ENCODE measurements at places on chromosomes 13 and 19. TPM values are rescaled to one million over a fixed set of nuclear protein-coding genes. Genes with fewer than 3 reads are reported as not detected.

DNA sequence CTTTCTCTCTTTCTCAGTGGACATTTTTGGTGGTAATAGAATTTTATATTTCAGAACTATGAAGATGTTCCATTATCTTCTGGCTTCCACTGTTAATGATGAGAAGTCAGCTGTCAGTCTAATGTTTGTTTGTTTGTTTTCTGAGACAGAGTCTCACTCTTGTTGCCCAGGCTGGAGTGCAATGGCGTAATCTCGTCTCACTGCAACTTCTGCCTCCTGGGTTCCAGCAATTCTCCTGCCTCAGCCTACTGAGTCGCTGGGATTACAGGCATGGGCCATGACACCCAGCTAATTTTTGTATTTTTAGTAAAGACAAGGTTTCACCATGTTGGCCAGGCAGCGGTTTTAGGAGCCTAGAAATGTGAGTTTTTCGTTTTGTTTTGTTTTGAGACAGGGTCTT is 4.7 kb downstream of the ZNF317 start:
- DNase-seq: no peak
- H3K27me3 ChIP-seq: no peaks in the 10 kb centered on the region
- H3K36me3 ChIP-seq: peaks cover 64% of the 10 kb centered on the region
- H3K4me1 ChIP-seq: peaks cover 11% of the 10 kb centered on the region
- H3K4me3 ChIP-seq: peak overlapping the region; percentile 57

- no peaks in the 10 kb centered on the region for H3K36me3 ChIP-seq
- no peak for DNase-seq
- H3K27me3 ChIP-seq: no peaks in the 10 kb centered on the region
- no peaks in the 10 kb centered on the region for H3K4me1 ChIP-seq
Measured at GRCh38 chr13:73158851-73159250, 100.0 kb downstream of the KLF5 start.

- no peak overlapping the region for H3K4me3 ChIP-seq
- H3K27me3 ChIP-seq: no peaks in the 10 kb centered on the region
- no peak overlapping the region for H3K27ac ChIP-seq
- peaks cover 4% of the 10 kb centered on the region for H3K4me1 ChIP-seq
- peaks cover 3% of the 10 kb centered on the region for H3K36me3 ChIP-seq
Measured at GRCh38 chr13:114015969-114016295, 42.1 kb upstream of the C13orf46 start.

GRCh38 chr19:47112997-47113849 is at the start of gene ZC3H4:
TSS of gene ZC3H4 (minus strand) at chr19:47113776. CDS start at chr19:47112584, 1,192 bp downstream.
- peak; percentile 99 for DNase-seq
- H3K27me3 ChIP-seq: peaks cover 6% of the 10 kb centered on the region
- H3K4me3 ChIP-seq: peak within 1 kb of the TSS; percentile 95
- peaks cover 18% of the 10 kb centered on the region for H3K36me3 ChIP-seq
- peak within 1 kb of the TSS; percentile 100 for H3K27ac ChIP-seq
- peaks cover 29% of the 10 kb centered on the region for H3K4me1 ChIP-seq

GRCh38 chr19:39301021-39301420 is 4.8 kb downstream of the IFNL1 start:
- H3K4me1 ChIP-seq: peaks cover 16% of the 10 kb centered on the region
- no peak overlapping the region for H3K27ac ChIP-seq
- no peak overlapping the region for H3K4me3 ChIP-seq
- H3K27me3 ChIP-seq: peaks cover 41% of the 10 kb centered on the region
- DNase-seq: no peak

DNA sequence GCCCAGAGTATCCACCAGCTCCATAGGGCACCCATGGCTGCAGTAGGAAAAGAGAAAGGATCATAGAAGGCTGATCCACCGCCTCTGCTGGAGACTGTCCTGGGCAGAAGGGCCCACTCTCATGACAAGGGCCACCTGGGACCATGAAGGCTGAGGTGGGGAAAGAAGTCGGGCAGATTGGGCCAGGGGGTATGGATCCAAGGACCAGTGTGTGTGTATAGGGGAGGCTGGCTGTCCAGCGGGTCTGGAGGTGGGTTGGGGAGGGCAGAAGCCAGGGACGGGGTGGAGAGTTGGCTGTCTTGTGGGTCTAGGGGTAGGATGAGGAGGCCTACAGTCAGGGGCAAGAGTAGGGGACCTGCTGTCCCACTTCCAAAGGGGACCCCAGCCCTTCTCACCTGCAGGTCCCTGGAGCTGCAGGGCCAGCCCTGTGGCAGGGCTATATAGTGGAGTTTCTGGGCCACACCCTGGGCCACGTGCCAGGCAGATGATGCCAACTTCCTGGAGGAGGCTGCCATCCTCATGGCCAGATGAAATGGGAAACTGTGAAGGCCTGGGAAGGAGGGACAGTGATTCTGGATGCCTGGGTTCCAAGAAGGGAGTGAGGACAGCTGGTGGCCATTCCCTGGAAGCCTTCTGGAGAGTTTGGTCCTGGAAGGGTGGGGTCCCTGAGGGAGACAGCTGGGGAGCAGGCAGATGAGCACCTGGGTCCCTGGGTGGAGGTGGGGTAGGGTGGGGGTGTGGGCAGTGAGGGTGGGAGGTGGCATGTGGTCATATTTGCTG is at the start of gene FCGBP:
Gene FCGBP (minus strand): TSS at position 51 of the 780 bp plus-strand sequence.
- no peak within 1 kb of the TSS for H3K27ac ChIP-seq
- H3K4me1 ChIP-seq: no peaks in the 10 kb centered on the region
- H3K36me3 ChIP-seq: no peaks in the 10 kb centered on the region
- H3K27me3 ChIP-seq: no peaks in the 10 kb centered on the region
- DNase-seq: no peak
- H3K4me3 ChIP-seq: no peak within 1 kb of the TSS

GRCh38 chr13:89687066-89687465 is 1660.4 kb upstream of the MIR17HG start:
- peaks cover 6% of the 10 kb centered on the region for H3K27me3 ChIP-seq
- H3K27ac ChIP-seq: no peak overlapping the region
- H3K36me3 ChIP-seq: no peaks in the 10 kb centered on the region
- no peak for DNase-seq
- H3K4me3 ChIP-seq: no peak overlapping the region
- H3K4me1 ChIP-seq: peaks cover 3% of the 10 kb centered on the region

NKPD1 gene
- total RNA-seq: 1.3 TPM

- peaks cover 22% of the 10 kb centered on the region for H3K4me1 ChIP-seq
- no peak overlapping the region for H3K4me3 ChIP-seq
- H3K27me3 ChIP-seq: peaks cover 4% of the 10 kb centered on the region
- H3K27ac ChIP-seq: no peak overlapping the region
Measured at GRCh38 chr13:112899281-112900225, 69.5 kb upstream of the MCF2L start.

DNA sequence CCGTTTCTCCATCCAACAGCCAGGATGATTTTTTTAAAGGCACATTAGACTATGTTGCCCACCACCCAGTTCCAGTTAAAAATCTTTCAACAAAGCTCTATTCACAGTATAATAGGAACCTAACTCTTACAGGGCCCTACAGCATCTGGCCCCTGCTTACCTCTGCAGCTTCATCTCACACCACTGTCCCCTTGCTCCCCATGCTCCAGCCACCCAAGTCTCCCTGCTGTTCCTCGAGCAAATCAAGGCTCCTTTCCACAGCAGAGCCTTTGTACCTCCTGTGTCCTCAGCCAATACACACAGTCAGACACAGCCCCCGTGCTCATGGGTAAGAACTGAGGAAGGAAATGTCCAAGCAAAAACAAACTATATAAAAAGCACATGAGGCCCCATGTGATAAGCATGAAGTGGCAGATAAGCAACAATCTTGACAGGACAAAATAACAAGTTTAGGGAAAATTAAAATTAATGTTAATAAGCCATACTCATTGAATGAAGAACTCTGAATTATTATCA is 67.5 kb downstream of the TSC22D1 start:
- no peak for DNase-seq
- no peaks in the 10 kb centered on the region for H3K27me3 ChIP-seq
- H3K4me1 ChIP-seq: peaks cover 13% of the 10 kb centered on the region
- H3K36me3 ChIP-seq: peaks cover 17% of the 10 kb centered on the region
- no peak overlapping the region for H3K4me3 ChIP-seq

- H3K27ac ChIP-seq: no peak overlapping the region
- no peaks in the 10 kb centered on the region for H3K4me1 ChIP-seq
- no peaks in the 10 kb centered on the region for H3K27me3 ChIP-seq
- no peak for DNase-seq
Measured at GRCh38 chr13:60112771-60113170, 51.0 kb downstream of the DIAPH3 start.

DNA sequence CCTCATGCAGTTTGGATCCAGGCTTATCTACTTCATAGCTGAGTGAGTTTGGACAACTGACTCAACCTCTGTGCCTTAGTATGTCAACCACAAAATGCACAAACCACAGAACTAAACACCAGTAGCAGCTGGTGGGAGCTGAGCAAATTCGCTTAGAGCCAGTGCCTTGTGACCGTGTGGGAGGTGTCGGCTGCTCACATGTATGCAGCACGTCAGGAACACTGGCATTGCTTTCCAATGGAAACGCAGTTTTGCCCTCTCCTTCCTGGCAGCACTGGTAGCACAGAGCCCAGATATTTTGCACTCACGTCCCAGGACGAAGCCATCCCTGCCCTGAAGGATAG is 8.3 kb upstream of the NTN5 start:
- no peaks in the 10 kb centered on the region for H3K27me3 ChIP-seq
- H3K27ac ChIP-seq: no peak overlapping the region
- peaks cover 15% of the 10 kb centered on the region for H3K4me1 ChIP-seq
- no peak for DNase-seq
- H3K36me3 ChIP-seq: no peaks in the 10 kb centered on the region
- H3K4me3 ChIP-seq: no peak overlapping the region

- peaks cover 36% of the 10 kb centered on the region for H3K4me1 ChIP-seq
- no peaks in the 10 kb centered on the region for H3K27me3 ChIP-seq
- no peak for DNase-seq
- H3K4me3 ChIP-seq: no peak overlapping the region
Measured at GRCh38 chr13:29887686-29888085, 37.3 kb upstream of the UBL3 start.

DNA sequence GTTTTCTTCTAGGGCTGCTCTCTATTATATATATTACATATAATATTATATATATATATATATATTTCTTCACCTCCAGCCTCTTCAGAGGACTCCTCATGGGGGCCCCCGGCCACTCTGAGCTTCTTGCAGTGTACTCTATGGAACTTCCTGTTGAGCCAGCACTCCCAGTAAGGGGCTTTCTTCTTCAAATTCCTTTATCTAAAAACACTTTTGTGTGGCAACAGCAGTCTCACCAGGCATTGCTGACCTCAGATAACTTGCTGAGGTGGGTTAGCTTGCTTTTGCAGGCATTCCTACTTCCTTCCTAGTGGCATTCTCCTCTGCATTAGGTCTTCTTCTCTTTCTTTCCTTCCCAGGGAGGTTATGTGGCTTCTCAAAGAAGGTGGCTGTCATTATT is 381.5 kb downstream of the MYO16 start:
- H3K36me3 ChIP-seq: no peaks in the 10 kb centered on the region
- H3K4me1 ChIP-seq: peaks cover 11% of the 10 kb centered on the region
- no peaks in the 10 kb centered on the region for H3K27me3 ChIP-seq

DNA sequence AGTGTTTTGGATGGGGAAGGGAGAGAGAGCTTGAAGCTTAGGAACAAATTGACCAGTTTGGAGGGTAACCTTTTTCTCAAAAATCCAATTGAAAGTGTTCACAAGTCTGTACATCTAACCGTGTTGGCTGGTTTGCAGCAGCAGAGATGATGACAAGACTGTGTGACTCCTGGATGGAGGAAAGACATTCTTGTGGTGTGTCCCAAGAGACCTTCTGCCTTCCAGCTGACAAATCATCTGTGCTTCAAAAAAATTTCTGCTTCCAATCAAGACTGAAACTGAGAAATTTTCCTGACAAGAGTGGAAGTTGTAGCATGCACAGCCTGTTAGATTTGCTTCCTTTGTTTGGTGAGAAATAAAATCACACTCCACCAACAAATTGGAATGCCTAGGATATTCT is 56.2 kb downstream of the LACC1 start:
- DNase-seq: no peak
- no peaks in the 10 kb centered on the region for H3K4me1 ChIP-seq
- H3K27ac ChIP-seq: no peak overlapping the region

SMIM44 gene
- total RNA-seq: not detected

GRCh38 chr13:72523593-72523992 is 203.8 kb downstream of the MZT1 start:
- peaks cover 11% of the 10 kb centered on the region for H3K4me1 ChIP-seq
- H3K27ac ChIP-seq: no peak overlapping the region
- H3K36me3 ChIP-seq: no peaks in the 10 kb centered on the region
- DNase-seq: no peak
- no peak overlapping the region for H3K4me3 ChIP-seq
- peaks cover 17% of the 10 kb centered on the region for H3K27me3 ChIP-seq

- H3K4me3 ChIP-seq: no peak overlapping the region
- peak; percentile 58 for DNase-seq
- H3K4me1 ChIP-seq: peaks cover 2% of the 10 kb centered on the region
- no peak overlapping the region for H3K27ac ChIP-seq
- peaks cover 3% of the 10 kb centered on the region for H3K36me3 ChIP-seq
Measured at GRCh38 chr19:6042776-6043726, 65.1 kb upstream of the RANBP3 start.

DNA sequence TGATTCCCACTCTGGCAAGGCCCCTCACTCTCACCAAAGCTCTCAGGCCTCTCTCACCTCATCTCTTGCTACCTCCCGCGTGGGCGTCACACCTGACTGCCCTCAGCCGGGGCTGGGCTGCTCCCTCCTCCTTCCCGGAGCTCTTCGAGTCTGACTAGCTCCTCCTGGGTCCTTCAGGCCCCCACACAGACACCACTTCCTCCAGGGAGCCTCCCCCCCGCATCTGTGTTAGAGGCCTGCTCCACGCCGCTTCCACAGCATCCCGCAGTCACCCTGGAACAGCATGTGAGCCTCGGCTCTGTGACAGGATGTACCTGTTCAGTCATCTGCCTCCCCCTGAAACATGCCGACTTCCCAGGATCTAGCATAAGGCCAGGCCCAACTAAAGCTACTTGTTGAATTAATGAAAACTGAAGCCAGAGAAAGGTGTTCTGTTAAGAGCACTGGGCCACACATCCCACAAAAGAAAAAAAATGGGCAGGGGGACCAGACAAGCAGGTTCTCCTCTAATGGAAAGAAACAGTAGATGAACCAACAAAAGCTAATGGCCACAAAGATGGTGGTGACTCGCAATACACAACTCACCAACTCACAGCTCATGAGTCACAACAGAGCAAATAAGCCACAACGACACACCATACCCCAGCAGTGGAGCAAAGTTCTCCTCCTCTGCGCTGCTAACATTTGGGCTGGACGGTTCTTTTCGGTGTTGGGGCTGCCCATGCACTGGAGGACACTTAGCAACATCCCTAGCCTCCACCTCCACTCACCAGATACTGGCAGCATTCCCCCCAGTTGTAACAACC is 3.0 kb downstream of the PPP6R1 start:
- peak overlapping the region; percentile 97 for H3K4me3 ChIP-seq
- peaks cover 50% of the 10 kb centered on the region for H3K4me1 ChIP-seq
- no peak for DNase-seq
- peak overlapping the region; percentile 74 for H3K27ac ChIP-seq
- H3K27me3 ChIP-seq: no peaks in the 10 kb centered on the region

- H3K4me3 ChIP-seq: no peak overlapping the region
- H3K27me3 ChIP-seq: peaks cover 3% of the 10 kb centered on the region
- H3K27ac ChIP-seq: no peak overlapping the region
- no peaks in the 10 kb centered on the region for H3K36me3 ChIP-seq
- H3K4me1 ChIP-seq: no peaks in the 10 kb centered on the region
Measured at GRCh38 chr19:51493776-51494175, 7.8 kb downstream of the SIGLEC12 start.

FLT3 gene
- total RNA-seq: not detected

ZNF439 gene
- 2.5 TPM for total RNA-seq

GRCh38 chr19:1799695-1800342 is 12.3 kb downstream of the ATP8B3 start:
- H3K4me3 ChIP-seq: no peak overlapping the region
- H3K4me1 ChIP-seq: no peaks in the 10 kb centered on the region
- no peaks in the 10 kb centered on the region for H3K36me3 ChIP-seq
- DNase-seq: no peak

- H3K27me3 ChIP-seq: peaks cover 8% of the 10 kb centered on the region
- no peak overlapping the region for H3K4me3 ChIP-seq
- peaks cover 11% of the 10 kb centered on the region for H3K36me3 ChIP-seq
- DNase-seq: no peak
- H3K27ac ChIP-seq: peak overlapping the region; percentile 84
- H3K4me1 ChIP-seq: peaks cover 14% of the 10 kb centered on the region
Measured at GRCh38 chr19:33055718-33056117, 9.0 kb downstream of the RHPN2 start.
